Liver (tissue), 10 donors: ENCODE measurements at places on chromosomes 13 and 19. TPM values are rescaled to one million over a fixed set of nuclear protein-coding genes. Genes with fewer than 3 reads are reported as not detected.

ZNF761 gene
- total RNA-seq, result 6.2 TPM

MRPL4 gene
- total RNA-seq, result 23.4 TPM

TGFBR3L gene
- total RNA-seq, result not detected

RFXANK gene
- 8.9 TPM for total RNA-seq

ATP4A gene
- not detected for total RNA-seq

LIM2 gene
- total RNA-seq, result not detected

DNA sequence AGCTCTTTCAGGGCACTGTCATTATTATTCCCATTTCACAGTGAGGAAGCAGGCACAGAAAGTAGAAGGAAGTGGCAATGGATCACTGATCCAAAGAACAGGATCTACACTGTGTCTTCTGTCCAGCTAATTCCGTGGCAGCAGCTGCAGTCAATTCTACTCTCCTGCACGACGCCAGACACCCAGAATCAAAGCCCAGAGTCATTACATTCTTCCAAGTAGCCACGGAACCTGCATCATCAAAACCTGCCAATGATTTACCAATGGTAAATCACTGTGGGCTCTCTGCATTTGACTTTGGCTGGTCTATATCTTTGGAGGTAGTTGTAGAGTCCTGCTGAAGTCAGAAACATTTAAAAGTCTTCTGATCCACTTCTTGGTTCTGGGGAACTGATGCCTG, 767.7 kb downstream of the LIG4 start:
- DNase-seq, result no peak

DNA sequence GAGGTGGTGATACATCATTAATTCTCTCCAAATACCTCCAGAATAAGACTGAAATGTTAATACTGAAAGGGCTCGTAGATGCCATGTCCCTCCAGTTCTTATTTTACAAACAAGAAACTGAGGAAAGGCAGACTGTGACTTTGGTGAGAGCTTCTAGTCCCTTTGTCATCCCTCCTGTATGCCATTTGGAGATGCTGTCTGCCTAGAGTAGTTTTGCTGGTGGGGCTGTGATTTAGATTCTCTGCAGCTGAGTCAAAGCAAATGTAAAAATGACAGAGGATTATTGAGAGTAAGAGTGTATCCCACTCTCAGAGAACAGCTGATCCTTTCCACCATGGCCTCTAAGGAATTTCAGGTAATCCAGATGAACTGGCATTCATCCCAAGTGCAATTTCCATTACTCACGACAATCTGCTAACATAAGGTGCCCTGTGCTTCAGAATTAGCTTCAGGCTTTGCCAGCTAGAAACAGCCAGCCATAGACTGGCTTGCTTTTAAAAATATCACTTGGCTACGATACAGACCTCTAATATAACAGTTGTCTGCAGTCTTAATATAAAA, 16.8 kb downstream of the PABPC3 start:
- no peak for DNase-seq

DNA sequence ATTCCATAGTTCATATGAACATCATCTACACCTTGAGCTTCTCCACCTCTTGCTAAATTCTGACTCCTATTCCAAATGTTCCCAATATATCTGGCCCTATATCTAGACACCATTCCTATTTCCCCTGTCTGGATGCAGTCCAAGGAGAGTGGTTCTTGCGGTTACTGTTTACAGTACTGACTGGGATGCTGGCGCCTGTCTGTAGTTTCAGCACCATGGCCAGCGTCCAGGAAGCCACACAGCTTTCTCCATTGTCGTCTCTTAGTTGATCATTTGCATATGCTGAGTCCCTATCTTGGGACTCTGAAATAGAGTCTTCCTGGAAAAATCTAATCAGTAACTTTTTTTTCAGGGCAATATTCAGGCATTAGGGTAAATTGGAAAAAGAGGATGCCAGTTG, 14.9 kb downstream of the LAIR2 start:
- peak; percentile 47 for DNase-seq

- no peak for DNase-seq
These were observed 1124.2 kb downstream of the SLITRK1 start for GRCh38 chr13:82758044-82758443.

GRCh38 chr19:15656467-15656866, 15.8 kb downstream of the CYP4F3 start:
- DNase-seq, result no peak

DNA sequence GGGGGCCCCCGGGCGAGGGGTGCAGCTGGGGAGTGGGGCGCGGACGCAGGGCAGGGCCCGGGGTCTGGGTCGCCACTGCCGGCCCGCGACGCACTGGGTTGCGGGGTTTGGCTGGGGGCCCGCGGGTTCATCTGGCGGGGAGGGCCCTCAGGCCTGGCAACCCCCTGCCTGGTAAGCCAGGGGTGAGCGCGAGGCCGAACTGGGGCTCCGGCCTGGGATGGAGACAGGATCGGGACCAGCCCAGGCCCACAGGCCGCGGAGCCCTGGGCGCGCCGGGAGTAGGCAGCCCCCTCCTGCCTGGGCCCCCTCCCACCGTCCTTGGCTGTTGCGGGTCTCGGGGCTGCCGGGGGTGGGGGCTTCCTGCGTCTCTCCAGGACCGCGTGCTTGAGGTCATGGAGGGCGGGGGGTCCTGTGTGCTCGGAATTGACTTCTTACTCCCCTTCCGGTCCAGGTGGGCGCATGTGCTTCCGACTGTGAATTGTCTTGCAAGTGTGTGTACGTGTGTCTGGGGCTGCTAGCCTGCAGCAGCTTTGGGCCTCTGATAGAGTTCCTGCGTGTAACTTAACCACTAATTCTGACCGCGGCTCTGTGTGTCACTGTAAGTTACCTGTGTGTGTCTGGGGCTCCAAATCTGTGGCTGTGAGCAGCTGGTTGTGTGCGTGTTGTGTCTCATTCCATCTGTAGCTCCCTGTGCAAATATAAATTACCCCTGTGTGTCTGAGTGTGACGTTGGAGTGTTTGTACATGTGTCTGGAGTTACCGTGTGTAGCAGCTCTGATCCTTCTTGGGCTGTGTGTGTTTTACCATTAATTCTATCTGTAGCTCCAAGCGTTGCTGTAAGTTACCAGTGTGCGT, 751 bp downstream of the GRAMD1A start:
- no peak for DNase-seq

GRCh38 chr19:23305555-23305954, 55.4 kb upstream of the ZNF724 start:
- DNase-seq, result no peak

DNA sequence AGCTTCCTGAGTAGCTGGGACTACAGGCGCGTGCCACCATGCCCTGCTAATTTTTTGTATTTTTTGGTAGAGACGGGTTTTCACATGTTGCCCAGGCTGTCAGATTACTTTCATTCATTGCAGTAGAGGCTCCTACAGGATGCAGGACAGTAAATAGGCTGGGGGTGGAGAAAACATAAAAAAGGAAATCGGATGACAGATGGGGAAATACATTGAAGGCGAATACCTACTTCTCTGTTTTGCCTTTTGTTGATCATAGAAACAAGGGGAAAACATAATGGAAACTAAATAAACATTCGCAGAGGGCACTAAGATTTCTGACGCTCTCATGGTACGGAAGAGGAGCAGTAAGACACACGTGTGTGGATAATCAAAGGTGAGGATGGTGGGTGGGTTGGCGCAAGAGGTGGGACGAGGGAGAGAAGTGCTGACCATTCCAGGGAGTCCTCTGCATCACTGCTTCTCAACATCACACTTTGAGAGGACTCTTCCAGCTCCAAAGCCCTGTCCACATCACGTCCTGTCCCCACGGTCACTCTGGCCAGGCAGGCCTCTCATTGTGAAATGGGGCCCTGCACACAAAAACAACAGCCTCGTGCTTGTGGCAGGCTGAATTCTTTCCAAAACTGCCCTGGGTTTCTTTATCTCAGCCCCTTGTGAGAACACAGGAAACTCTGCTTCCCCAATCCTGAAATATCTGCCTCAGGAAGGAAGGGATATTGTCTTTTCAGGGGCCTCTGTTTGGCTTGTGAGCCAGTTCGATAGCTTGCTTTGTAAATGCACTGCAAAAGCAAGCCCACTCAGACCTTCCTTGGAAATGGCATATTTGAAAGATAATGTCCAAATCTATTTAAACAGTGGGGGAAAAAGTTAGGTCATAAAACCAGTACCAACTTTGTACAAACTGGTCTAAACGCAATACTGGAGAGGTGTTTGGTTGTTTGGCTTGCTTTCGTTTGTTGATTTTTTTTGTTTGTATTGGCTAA, 188.5 kb downstream of the FOXO1 start:
- DNase-seq, result no peak

DNA sequence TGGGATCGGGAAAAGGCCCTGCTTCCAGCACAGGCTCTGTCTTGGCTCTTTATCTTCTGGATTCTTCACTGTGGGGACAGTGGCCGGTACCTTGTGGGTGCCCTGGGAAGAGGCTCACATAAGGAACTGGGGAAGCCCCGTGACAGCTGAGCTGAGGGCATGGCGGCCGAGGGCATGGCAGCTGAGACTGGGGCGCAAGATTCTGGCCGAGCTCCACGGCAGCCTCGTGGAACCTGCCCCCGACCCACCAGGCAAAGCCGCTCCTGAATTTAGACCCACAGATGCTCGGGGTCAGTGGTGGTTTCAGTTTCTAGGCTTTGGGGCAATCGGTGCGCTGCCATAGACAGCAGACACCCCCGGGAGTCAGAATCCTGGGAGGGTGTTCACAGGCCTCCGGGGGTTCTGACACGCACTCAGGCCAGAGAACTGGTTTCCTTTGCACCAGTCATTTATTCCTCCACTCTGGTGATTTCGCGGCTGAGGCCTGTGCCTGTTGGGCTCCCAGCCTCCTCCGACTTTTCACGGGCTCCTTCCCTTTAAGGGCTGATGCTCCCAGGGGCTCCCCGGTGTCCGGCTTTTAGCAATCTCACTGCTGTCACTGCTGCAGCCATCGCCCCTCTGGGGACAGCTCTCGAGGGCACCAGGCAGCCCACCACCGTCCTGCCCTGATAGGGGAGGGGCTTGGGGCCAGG, 117.6 kb downstream of the TEX29 start:
- DNase-seq, result no peak

- DNase-seq, result peak; percentile 64
These were observed 16.5 kb downstream of the SIGLEC7 start for GRCh38 chr19:51158474-51159129.

DNA sequence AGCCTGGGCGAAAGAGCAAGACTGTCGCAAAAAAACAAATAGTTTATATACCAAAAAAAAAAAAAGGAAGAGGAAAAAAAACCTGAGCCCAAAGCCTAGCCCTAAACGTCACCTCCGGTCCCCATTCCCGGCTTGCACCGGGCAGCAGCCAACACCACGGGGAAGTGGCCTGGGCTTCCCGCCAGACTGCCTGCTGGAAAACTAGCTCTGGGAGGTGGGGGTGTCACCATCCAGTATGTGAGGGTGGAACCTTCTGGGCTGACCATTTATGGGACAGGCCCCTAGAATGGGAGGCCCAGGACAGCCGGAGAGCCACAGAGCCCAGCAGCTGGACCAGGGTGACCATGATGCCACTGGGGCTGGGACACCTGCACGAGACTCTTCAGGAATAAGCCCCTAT, 37.3 kb downstream of the IL12RB1 start:
- DNase-seq, result no peak

DNA sequence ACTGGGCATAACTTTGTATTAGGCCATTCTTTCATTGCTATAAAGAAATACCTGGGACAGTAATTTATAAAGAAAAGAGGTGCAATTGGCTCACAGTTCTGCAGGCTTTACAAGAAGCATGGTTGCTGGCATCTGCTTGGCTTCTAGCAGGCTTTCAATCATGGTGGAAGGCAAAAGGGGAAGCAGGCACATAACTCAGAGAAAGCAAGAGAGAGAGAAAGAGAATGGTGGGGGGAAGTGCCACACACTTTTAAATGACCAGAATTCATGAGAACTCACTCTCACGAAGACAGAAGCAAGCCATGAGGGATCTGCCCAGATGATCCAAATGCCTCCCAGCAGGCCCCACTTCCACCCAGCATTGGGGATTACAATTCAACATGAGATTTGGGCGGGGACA, 179.7 kb downstream of the SPRY2 start:
- DNase-seq, result no peak

DNA sequence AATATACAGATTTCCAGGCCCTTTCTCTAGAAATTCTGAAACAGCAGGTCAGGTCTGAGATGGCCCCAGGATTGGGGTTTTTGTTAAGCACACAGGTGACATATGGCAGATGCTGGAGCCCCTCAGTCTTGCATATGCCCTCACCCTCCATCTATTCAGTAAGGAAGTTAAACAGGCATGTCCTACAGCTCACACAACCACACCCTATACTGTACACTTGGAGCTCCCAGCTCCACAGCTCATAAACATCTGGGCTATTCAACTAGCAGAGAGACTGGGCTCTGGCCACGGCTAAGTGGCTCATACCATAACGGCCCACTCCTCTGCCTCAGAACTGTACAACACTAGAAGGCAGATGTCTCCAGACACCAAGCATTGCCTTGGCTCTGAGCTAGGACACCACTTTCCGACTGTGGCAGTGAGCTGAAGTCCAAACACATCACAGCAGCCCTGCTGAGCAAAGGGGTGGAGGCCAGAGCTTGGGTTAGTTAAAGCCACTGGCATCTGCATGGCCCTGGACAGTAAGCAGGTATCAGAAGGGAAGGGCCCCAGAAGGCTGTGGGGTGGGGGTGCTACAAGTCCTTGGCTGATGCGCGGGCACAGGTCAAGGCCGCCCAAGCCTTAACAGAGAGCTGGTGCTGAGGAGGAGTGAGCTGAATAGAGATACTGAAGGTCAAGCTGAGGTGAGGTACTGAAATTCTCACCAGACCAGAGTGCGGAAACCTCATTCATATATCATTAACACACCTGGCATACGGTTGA, 79.1 kb downstream of the ABCC4 start:
- DNase-seq, result no peak

DNA sequence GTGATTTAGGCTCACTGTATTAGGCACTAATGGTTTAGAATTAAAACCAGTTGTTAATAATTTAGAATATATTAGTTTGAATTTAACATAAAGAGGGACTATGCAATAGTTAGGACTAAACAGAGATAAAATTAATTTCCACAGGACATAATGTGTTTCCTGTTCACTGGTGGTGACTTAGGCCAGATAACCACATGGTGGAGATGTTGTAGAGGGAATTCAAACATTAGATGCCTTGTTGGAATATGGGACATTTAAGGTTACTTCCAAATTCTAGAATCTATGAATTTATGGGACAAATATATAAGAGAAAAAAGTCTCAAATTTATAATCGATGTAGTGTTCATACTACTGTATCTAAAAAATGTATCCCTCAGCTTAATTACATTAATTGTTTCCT, 615.5 kb upstream of the KLHL1 start:
- no peak for DNase-seq

DNA sequence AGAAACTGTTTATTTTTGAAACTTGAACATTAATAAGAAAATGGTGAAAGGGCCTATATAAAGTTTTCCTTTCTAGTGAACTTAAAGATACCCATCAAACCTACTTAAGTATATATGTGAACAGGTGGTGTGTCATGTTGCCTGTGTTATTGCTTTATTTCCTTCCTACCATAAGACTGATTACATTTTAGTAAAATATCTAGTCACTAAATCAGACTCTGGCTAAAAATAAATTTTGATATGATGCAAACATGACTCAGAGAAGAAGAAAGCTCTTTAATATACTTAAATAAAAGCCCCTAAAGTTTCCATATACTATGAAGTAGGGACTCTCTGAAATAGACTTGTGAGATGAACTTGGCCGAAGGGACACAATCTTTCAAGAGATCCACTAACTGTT, 35.1 kb upstream of the FBXL3 start:
- no peak for DNase-seq
